GM10248 (cell line): ENCODE measurements at places on chromosomes 1 and 21.
A peak's percentile ranks its signal among the peaks of the same experiment; 100 is the strongest.

DNA sequence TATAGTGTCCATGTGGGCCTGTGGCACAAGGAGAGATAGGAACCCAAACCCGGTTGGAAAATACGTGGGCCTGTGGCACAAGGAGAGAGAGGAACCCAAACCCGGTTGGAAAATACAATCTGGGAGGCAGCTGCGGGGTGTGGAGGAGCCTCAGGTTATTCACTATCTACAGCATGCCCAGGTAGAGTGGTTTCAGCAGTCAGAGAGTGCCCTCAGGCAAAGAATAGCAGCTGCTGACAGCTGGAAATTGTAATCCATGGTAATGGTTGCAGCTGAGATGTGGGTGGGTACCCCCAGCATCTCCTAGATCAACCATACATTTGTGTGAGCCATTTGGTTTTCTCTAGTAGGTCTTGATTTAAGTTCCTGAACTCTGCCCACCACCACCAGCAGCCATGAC, 25.8 kb upstream of the MGST3 start:
- no peak for DNase-seq

- peak; percentile 31 for DNase-seq
Measured at GRCh38 chr1:154170547-154171222, 15.8 kb upstream of the NUP210L start.

DNA sequence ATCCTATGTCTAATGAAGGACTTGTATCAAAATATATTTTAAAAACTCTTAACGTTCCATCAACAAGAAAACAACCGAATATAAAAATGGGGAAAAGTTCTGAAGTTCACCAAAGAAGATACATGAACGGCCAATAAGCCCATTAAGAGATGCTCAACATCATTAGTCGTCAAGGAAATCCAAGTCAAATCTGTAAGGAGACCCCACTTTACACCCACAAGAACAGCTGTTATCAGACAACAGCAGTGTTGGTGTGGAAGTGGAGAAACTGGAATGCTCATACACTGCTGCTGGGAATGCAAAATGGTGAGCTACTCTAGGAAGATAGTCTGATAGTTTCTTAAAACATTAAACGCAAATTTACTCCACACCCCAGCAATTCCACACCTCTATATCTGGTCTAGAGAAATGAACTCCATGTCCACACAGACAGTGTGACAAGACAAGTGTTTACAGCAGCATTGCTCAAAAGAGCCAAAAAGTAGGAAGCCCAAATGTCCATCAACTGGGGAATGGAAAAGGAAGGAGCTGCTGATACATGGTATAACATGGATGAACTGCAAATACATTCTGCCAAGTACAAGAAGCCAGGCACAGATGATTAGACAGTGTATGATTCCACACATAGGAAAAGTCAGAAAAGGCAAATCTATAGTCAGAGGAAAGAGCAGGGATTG, 18.5 kb downstream of the UBE2G2 start:
- no peak for DNase-seq

DNA sequence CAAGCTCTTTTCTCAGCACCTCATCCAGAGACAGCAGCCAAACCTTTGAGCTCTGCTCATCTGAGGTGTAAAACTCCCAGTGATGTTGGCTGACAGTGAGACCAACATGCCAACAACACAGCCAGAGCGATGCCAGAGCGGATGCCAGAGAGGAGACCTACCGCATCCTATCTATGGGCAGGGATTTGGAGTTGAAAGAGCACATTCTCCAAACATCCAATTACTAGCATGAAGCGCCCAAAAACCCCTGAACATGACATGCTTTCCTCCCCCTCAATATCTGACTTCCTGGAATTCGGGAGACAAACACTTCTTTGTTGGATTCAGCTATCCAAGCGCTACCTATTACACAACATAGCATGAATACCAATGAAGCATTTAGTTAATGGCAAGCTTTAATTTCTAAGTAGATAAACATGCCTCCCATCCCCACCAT, 23.1 kb upstream of the PAXBP1 start:
- DNase-seq, result no peak

DNA sequence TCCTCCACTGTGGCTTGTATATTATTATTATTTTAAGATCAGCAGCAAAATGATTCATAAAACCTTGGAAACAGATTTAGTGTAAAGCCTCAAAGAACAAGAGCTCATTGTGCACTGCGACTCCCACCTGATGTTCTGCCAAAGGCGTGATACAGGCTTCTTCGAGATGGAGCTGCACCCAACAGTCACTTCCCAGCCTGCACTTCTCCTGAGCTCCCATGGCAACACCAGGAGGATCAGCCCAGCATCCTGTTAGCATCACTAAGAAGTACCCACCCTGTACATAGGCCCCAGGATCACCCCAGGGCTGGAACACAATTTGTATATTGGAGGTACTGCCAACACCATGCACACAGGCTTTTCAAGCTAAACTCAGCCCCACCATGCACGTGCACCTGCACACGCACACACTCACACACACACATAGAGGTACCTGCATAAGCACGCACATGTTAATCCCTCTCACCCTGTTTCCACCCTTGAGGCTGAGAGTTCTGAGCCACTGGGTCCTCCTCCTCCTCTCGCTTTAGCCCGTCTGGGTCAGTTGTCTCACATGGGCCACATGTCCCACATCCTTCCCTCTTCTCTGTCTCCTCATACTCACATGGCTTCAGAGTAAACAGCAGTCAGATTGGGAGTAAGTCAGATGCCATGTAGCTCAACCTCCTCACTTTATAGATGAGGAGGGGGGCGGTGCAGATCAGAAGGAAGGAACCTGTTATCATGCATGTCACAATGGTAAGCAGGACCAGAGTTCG, 281.9 kb upstream of the POU3F1 start:
- DNase-seq, result no peak

DNA sequence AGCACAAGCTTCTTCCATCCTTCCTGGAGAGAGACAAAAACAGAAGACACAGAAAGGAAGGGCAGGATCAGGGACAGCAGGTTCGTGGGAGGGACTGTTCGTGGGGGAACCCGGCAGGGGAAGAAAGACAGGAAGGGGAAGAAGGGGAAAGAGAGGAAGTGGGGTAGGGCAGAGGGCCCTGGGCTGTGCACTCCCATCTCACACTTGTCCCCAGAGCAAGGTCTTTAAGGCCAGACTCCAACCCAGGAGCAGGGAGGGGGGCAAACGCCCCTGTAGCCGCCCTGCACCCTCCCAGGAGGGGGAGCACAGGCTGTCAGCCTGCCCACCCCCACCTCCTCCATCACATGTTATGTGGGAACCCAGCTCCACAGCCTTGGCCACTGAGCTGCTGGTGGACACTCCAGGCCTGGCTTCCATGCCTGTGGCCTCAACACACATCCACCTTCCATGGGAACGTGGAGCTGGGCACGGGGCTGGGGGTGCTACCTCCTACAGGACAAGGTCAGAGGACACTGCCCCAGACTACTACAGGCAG, 9.3 kb downstream of the SLC19A1 start:
- DNase-seq, result no peak

GRCh38 chr1:179818743-179819173, 58.8 kb downstream of the TOR1AIP2 start:
- no peak for DNase-seq

GRCh38 chr1:198597690-198598430, 41.0 kb upstream of the PTPRC start:
- no peak for DNase-seq

- DNase-seq, result peak; percentile 52
Measured at GRCh38 chr1:154497026-154497806, 4.8 kb upstream of the TDRD10 start.

DNA sequence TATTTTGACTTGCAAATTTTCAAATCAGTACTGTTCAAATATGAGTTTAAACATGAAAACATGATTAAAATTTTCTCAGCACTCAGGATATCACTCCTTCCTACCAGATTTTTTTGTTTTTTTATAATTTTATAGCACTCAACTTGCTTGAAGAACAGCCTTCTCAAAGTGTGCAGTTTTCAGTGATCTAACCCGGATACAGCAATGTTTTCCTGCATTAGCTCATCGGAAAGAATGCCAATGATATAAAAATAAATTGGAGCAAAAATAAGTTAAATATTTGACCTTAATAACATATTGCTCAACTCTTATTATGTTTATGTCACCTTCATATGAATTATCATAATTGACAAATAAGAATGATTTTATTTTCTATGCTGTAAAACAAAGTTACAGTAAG, 766.8 kb downstream of the USP25 start:
- no peak for DNase-seq

- DNase-seq, result no peak
Measured at GRCh38 chr1:112927462-112927990, 28.5 kb downstream of the SLC16A1 start.

- no peak for DNase-seq
Measured at GRCh38 chr1:56844545-56845136, 10.0 kb upstream of the C8A start.

DNA sequence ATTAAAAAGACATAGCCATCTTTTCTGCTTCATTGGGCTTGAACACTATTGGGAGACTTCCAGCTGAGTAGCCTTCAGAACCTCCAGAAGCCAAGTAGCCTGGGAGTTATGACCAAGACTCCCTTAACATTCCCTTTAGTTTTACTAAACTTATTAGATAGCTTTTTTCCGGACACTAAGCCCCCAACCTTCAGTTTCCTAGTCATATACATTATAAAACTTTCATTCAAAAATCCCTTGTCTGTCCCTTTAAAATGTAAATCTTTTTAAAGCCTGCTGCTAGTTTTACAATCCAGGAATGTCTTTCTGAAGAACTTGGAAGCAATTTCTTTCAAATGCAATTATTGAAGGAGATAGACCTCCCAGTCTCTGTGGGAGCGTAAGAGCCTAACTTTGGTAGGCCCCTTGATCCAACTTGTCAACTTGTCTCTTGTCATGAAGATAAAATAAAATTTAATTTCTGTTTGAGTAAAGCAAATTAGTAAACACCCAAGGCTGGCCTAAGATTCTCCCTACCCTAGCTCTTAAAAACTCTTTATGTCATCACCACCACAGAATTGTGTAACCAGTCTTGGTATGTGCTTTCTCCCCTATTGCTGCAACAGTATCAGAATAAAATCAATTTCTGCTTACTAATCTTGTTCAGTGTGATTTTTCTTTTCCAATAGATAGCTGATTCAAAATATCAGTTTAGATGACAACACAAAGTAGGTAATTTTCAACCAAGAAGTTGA, 796.2 kb downstream of the PLA2G4A start:
- no peak for DNase-seq

- no peak for DNase-seq
Measured at GRCh38 chr1:201268604-201269151, 14.6 kb upstream of the PKP1 start.

GRCh38 chr1:172832006-172832725, 173.3 kb downstream of the FASLG start:
- DNase-seq, result no peak

- DNase-seq, result no peak
Measured at GRCh38 chr1:8022395-8023286, 3.5 kb downstream of the ERRFI1 start.
